ENCODE measurements at places on chromosomes 7 and 10.

- DNase-seq: no peak
Observed at GRCh38 chr7:124452186-124452585, 313.4 kb downstream of the GPR37 start.

DNA sequence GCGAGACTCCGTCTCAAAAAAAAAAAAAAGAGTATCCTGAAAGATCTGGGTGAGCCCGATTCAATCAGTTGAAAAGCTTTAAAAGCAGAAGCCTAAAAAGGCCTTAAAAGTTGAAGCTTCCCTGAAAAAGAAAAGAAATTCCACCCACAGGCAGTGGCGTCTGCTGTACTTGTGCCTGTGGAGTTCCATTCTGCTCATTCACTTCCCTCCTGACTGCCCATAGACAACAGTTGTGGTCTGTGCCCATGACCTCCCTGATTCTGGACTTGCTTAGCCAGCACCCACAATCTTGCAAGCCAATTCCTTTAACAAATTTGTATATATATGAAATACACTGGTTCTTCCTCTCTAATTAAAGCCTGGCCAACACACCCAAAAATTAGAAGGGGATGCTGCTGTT, 141.7 kb downstream of the DLG5 start:
- DNase-seq: no peak

DNA sequence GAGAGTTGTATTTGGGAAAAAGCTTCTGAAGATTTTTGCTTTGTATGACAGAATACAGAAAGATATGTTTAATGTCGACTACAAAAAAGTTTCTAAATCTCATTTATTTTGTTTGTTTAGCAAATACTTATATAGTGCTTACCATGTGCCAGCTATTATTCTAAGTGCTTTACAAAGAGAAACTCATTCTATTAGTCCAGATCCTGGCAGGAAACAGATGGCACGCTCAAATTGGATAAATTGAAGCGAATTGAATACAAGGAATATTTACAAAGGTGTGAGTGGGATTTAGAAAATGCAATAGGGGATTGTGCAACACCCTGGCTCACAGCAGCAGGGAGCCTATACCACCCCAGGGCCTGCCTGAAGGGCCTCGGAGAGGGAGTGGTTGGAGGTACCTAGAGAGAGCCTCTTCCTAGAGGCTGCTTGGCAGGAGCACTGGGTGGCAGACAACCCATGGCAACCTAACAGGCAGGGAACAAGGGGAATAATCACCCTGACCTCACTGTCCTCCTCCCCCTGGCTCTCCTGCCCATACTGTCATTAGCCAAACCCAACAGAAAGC, 27.6 kb upstream of the FAM204A start:
- DNase-seq: no peak

DNA sequence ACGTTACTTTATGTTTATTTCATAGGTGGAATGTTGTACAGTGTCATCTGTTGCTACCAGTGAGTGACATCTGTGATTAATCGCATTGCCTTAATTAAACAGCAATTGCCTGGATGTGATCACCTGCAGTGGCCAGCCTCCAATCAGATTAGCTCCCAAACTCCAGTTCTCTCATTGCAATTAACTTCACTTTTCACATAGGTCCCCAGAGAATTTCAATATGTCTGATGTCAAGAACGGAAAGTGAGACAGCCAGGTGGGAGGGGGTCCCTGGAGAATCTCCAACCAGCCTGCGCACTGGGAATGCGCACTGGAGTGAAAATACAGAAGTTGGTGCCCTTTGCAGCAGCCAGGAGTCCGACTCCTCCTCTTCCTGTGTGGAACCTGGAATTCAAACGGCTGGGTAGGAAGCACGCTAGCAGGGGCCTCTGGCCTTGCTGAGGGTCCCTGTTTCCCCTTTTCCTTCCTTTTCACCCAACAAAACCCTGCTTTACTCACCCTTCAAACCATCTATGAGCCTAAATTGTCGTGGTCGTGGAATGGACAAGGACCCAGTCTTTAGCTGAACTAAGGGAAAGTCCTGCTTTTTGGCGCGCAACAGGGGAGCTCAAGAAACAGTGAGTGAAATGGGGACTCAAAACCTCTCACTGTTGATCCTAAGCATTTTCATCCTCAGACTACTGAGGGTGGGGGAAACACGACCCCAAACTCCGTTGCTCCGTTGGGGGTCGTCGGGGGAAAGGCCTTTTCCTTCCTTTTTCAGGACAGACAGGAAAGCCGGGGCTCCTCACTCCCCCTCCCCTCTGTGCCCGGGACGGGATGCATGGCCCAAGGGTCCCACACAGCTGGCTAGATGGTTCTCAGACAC, 1355.5 kb upstream of the LRRTM3 start:
- DNase-seq: no peak

GRCh38 chr7:33062023-33062781, at the start of gene NT5C3A:
TSS of gene NT5C3A (minus strand) at chr7:33062776. CDS start at chr7:33062705, 71 bp downstream.
- DNase-seq: peak; percentile 36

DNA sequence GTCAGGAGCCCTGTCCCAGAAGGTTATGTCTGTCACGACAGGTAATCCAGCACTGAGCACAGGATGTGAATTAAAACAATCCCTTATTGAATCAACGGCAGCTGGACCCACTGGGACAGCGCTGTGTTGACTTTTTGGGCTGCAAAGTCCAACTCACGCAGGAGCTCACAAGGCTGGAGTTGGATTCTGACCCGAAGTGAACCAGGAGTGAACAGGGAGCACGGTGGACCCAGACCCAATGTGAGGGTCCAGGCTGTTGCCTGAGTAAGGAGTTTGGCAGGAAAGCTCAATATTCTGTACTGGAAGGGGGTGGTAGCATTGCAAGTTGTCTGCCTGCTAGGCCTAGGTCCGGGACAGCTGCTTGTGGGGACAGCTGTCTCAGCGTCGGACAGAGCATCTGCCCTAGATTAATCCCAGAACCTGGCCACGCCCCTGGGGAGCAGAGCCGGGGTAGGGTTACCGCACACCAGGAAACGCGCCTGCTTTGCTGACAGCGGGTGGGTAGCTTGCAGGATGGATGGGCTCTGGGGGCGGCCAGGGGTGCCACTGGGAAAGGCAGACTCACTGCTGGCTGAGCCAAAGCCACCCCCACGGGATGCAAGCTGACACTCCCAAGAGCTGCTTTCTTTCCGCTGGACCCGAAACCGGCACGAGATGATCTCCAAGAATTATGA, 24.0 kb downstream of the COL26A1 start:
- DNase-seq: no peak

DNA sequence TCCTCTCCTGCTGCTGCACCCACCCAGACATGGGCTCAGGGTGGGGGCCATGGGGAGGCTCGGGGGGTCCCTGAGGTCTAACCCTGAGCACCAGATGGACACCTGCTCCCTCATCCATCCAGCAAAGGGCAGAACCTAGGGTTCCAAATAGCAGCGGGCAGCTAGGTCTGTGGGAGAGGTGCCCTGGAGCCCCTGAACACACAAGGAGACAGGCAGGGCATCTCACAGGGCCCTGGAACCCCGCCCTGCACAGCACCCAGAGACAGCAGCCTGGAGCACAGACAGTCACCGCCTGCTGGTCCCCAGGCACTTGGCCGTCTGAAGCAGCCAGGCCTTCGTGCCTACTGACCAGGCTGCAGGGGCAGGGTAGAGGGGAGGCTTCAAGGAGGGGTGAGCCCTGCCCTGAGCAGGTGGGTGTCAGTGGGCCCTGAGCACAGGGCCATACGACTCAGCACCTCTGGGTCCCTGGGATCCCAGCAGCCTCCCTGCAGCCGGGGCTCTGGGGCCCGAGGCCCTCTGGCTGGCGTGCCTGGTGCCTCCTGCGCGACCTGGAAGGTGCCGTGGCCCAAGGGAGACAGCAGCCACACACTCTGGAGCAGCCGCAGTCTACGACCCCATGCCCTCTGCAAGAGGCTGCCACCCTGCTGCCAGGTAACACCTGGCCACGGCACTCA, 38.3 kb downstream of the GET4 start:
- DNase-seq: no peak

- no peak for DNase-seq
Observed at GRCh38 chr7:44215531-44215930, 14.8 kb downstream of the YKT6 start.

GRCh38 chr10:75295868-75296441, 60.2 kb upstream of the COMTD1 start:
- no peak for DNase-seq

- no peak for DNase-seq
Observed at GRCh38 chr7:82015751-82016150, 245.9 kb upstream of the HGF start.
